HEK293T (cell line): ENCODE measurements at places on chromosomes 16 and 17.

DNA sequence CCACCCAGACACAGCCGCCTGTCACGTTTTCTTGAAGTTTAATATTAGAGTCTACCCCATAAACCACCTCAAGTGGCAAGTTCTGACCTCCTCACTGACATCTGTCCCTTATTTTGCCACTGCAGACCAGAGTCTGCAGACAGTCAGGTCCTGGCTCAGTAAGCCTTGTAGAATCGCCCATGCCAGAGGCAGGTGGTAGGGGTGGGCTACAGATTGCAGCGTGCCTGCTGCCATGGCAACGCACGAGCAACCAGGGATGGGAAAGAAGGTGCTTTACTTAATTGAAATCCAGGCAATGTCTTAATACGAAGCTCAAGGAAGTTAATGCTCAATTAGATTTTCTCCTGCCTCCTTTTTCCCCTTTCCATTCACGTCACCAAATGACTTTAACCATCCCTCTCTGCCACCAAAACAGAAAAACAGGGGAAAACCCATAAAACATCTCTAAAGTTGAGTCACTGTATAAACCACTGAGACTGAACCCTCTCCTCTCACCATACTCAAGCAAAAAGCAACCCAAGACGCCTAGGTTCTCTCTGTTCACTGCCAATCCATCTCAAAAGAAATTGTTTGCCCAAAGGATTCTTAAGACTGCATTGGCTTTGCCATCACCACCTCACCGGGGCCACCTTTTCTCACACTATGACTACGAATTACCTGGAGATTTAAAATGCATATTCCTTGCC is 228.8 kb downstream of the SLC39A11 start:
- DNase-seq: no peak

DNA sequence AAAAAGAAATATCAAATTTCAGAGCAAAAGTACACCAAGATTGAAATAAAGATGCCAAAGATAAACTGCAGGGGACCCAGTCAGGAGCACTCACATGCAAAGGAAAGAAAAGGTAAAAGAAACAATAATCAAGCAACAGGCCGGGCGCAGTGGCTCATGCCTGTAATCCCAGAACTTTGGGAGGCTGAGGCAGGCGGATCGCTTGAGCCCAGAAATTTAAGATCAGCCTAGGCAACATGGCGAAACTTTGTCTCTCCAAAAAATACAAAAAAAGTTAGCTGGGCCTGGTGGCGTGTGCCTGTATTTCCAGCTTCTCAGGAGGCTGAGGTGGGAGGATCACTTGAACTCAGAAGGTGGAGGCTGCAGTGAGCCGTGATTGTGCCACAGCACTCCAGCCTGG is 107.6 kb upstream of the SMURF2 start:
- DNase-seq: no peak

DNA sequence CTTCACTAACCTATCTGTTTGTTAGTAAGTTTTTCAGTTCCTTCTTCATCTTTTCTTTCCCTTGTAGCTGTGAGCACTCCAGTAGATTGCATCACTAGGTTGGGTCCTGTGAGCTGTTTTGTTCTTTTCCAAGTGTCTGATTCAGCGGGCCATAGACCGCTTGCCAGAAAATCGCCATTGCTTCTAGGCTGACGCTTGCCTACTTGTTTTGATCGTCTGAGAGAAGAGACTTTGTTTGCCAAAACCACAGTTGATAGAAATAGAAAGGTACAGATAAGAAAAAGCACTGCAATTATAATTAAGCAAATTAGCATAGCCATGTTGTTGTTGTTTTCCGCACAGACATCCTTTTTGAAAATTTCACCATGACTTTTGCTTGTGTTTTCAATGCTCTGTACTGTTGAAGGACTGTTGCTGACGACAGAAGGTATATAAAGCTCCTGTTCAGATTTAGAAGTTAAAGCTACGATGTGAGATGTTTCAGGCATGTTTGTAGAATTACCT is 3.1 kb downstream of the EVI2A start:
- DNase-seq: no peak

DNA sequence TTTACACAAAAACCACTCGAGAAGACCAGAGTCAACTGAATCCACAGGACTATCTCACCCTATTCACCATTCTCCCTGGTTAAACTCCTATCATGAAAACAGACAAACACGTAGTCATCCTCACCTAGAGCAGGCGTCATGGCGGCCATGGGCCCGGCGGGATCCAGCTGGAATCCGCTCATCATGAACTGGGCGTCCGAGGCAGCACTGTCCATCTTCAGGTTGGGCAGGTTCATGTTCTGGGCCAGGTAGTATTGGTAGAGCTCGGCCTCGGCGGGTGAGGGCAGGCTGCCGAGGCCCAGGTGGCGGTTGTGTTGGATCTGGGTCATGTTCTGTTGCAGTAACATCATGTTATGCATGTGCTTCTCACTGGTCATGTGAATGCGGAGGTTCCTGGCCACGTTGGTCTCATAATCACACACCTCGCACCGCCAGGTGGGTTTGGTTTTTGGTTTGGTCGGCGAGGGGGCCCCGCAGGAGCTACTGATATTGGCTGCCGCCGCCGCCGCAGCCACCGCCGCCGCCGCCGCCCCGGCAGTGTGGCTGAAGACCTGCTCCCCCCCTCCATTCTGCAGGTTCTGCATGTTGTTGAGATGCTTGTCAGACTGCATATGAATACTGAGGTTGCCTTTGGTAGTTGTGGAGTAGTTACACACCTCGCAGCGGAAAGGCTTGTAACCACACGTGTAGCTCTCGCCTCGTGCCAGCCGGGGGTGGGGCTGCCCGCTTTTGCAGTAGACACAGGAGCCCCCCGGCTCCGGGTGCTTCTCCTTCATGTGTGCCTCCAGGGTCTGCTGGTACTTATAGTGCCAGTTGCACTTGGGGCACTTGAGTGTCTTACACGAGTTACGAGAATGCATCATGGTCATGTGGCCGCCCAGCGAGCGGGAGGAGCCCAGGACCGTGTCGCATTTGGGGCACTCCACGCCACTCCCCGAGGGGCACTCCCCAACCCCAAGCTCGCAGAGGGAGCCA is 90.3 kb downstream of the ZFHX3 start:
- DNase-seq: no peak

DNA sequence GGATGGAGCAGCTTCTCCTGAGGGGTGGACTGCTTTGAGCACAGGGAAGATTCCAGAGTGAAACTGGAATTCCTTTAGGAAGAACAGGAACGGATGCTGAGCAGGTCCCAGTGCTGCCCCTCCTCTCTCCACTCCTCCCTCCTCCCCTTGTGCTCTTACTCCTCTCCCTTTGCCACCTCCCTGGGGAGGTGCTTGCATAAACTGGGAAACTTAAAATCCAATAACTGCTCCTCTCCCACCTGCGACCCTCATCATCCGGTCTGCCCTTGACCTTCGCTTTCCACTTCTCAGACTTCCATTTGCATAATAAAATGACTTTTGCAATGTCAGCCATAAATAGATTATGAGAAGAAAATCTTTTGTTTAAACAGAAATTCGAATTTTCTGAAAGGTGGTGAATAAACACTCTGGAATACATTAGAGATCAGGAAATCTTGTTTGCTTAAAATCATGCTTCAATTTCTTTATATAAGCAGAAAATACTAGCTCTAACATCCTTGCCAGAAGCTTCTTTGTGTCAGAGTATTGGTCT is 23.7 kb downstream of the HSBP1 start:
- DNase-seq: no peak

DNA sequence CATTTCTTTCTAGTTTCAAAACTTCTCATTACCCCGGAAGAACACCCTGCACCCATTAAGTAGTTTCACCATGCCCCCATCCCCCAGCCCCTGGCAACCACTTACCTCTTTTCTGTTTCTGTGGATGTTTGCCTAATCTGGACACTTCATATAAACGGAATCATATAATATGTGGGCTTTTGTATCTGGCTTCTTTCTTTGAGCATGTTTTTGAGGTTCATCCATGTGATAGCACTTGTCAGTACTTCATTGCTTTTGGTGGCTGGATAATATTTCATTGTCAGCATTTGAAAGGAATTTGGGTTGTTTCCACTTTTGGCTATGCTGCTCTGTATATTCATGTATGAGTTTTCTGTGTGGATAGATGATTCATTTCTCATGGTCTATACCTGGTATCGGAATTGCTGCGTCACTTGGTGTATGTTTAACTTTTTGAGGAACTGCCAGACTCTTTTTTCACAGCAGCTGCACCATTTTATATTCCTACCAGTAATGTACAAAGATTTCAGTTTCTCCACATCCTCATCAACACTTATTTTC is 30.0 kb upstream of the SLC5A10 start:
- no peak for DNase-seq

GRCh38 chr17:50020841-50021599 is 26.0 kb upstream of the DLX3 start:
- no peak for DNase-seq

GRCh38 chr17:74478420-74479100 is 12.1 kb downstream of the CD300A start:
- DNase-seq: no peak

DNA sequence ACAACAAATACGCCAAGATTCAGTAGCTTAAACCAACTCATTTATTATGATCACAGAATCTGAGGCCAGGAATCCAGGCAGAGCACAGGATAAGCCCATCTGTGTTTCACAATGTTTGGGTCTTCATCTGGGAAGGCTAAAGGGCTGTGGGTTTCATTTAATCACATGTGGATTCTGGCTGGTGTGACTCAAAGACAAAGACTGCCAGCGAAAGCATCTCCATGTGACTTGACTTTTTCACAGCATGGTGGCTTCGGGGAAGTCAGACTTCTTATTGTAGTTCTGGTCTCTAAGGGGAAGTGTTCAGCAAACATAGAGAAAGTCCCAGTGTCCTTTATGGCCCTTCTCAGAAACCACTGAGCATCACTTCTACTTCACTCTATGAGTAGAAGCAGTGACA is 1014.4 kb upstream of the GOT2 start:
- DNase-seq: no peak

GRCh38 chr17:66714046-66715023 is 120.6 kb upstream of the CACNG5 start:
- no peak for DNase-seq

DNA sequence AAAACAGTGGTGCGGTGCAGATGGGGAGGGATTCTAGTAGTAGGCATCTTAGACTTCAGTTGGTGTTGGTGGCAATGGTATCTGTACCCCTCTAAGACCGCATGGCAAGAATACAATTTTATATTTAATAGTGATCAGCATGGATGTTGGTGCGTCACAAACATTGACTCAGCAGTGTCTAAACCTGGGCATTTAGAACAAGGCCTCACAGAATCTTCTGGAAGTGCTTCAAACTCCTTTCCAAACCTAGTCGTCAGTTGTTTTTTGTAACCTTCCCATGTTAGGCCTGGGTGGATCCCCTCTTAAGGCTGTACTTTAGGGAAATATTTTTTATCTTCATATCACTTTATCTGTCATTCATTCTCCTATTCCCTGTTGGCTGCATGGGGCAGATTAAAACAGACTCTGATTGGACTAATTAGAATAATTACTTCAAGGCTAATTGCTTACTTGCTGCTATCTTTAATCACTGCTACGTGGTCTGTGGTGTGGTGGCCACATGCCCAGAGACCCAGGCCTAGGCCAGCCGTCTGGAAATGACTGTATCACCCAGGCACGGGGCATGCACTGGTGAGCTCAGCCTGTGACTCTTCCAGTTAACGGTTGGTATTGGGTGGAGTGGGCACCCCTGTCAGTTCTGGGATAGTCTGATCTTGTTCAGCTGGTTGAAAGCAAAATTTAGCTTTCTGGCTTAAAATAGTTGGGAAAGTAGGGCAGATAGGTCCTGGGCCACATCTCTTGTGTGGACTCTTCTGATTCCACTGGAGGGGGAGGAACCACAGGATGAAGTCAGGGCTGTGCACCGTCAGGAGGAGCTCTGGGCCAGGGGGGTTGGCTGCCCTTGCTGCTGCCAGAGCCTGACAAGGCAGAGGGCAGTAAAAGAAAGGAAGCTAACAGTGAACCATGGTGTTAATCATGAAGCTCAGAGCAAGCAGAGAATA is 4.5 kb downstream of the ALKBH5 start:
- DNase-seq: no peak

DNA sequence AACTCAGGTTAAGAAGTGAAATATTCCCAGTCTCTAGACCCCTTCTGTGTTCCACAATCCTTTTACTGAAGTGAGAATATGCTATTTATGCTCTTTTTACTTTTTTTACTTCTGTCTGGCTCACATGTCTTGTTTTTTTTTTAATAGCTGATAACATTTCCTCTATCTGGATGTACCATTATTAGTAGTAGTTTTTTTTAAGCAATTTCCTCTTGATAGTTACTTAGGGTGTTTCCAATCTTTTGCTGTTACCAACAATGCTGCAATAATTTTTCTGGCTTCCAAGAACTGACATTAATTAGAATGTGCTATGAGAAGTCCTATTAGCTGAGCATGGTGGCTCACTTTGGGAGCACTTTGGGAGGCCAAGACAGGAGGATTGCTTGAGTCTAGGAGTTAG is 32.0 kb downstream of the KSR1 start:
- no peak for DNase-seq

DNA sequence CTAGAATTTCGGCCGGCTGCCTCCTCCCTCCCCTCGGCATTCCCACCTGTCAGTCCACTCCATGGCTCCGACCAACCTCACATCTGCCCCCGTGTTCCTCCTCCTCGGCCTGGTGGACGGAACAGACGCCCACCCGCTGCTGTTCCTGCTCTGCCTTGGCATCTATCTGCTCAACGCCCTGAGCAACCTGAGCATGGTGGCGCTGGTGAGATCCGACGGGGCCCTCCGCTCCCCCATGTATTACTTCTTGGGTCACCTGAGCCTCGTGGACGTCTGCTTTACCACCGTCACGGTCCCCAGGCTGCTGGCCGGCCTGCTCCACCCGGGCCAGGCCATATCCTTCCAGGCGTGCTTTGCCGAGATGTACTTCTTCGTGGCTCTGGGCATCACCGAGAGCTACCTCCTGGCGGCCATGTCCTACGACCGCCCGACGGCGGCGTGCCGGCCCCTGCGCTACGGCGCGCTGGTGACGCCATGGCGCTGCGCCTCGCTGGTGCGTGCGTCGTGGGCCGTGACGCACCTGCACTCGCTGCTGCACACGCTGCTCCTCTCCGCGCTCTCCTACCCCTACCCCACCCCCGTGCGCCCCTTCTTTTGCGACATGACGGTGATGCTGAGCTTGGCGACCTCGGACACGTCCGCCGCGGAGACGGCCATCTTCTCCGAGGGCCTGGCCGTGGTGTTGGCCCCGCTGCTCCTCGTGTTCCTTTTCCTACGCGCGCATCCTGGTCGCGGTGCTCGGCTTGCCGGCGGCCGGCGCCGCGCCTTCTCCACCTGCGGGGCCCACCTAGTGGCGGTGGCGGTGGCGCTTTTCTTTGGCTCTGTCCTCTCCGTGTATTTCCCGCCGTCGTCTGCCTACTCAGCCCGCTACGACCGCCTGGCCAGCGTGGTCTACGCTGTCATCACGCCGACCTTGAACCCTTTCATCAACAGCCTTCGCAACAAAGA is at the start of gene OR3A2:
Gene OR3A2, minus strand, starts transcription at position 440 of the 948 bp plus-strand sequence.
- no peak for DNase-seq

- DNase-seq: peak; percentile 83
Observed at GRCh38 chr16:85610446-85611193, 2.5 kb upstream of the GSE1 start.

GRCh38 chr17:80187515-80187941 is 17.7 kb downstream of the CARD14 start:
- no peak for DNase-seq

- DNase-seq: peak; percentile 87
Observed at GRCh38 chr16:54286366-54287130, at the start of gene IRX3. IRX3 (minus strand) TSS chr16:54286787; CDS start chr16:54286050, 737 bp downstream.
